ENCODE measurements at places on chromosomes 2 and 18.
A peak's percentile ranks its signal among the peaks of the same experiment; 100 is the strongest.

DNA sequence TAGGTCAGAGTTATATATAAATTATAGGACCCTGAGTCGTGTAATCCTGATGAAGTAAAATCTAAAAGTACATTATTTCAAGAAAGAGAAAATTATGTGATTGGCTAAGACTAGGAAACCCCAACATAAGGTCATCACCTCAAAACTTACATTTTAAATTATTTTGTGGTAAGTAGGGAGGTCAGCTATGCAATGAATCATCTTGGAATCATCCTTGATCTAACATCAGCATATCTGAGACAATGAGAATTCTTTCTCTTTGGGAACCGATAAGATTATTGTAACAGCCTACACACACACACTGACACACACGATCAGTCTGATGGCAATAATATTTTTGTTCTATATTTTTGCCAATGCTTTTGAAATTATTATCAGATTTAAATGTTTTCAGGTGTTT lies 904.8 kb upstream of the CHAC2 start:
- no peak for DNase-seq

DNA sequence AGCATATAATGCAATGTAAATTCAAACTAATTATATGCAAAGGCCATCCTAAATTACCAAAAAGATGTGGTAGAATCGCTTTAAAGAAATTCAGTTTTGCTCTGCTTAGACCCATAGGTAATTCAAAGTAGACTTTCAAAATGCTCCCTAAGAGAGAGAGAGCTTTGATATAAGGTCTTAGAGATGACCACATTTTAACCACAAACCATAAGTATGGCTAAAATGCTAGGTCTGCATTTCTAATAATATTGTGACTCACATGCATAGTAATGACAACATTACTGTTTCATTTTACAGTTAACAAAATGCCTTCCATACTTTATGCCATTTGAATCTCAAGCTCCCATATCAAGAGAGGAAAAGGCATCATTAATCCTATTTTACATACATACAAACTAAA lies 144.5 kb downstream of the RAD51AP2 start:
- DNase-seq: no peak

DNA sequence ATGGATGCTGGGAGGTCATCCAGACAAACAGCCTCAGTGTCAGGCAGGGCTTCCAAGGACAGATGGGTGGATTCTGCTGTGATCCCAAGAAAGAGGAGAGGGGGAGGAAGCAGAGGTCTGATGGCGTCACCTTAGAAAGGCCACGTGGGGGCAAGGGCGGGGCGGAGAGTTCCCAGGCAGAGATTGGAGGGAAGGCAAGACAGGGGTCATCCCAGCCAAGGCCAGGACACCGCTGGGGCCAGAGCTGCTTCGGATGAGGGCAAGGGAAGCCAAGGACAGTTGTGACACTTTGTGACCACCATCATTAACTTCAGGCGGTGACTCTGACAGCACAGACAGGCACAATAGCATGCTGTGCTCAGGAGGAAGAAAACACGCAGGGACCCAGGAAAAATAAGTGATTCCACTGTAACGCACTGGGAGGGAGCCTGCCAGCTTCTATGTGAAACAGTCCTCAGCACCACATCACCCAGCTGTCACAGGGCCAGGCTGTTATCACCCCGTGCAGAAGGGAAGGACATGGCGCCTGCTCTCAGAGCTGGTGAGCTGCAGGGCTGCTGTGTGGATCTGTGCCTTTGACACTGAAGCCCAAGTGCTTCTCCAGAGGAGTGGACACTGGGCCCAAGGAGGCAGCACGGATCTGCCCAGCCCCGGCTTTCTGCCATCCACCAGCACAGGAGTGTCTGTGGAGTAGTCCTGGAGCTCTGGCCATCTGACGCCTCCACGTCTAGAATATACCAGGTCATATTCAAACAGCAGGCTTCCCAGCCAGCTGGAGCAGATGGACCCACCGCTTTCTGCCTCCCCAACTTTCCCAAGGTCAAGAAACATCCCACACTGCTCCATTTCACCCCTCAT lies 204.1 kb downstream of the NDUFA10 start:
- no peak for DNase-seq

DNA sequence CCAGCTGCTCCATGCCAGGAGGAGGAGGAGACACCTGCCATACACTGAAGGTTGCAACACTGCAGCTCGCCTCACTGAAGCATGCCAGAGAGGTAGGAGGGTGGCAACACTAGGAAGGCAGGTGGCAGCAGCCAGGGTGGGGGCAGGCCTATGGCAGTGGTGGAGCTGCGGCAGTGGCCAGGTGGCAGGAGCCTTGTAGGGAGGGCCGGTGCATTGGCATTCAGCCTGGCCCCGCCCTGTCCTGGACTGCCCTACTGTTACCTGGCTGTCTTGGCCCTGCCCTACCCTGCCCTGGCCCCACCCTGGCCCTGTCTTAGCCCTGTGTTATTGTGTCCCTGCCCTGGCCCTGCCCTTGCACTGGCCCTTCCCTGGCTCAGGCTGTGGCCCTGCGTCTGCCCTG lies 7.4 kb upstream of the ANKRD62 start:
- no peak for DNase-seq

GRCh38 chr2:3182848-3183247 lies 194.8 kb downstream of the EIPR1 start:
- no peak for DNase-seq

- DNase-seq: no peak
Measured at GRCh38 chr2:183950673-183951072, 647.7 kb upstream of the ZNF804A start.

DNA sequence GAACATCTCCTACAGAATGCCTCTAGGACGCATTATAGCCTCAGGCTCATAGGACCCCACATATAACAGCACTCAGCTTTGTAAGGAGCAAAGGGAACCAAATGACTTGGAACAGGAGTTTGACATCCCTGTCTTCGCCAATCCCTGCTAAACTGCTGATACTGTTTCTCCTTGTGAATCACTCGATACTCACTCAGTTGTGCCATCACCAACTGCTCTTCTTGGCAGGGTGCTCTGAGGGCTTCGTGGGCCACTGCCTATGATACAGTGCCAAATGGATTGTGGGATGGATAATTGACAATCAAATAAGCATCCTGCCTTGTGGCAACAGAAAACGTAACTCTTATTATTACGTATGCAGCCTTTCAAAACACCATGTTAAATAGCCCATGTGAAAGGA lies 396.3 kb downstream of the RIT2 start:
- DNase-seq: no peak

- DNase-seq: no peak
Measured at GRCh38 chr18:48956356-48956755, 5.6 kb upstream of the SMAD7 start.

- DNase-seq: no peak
Measured at GRCh38 chr2:181364492-181365170, 92.6 kb upstream of the ITGA4 start.

DNA sequence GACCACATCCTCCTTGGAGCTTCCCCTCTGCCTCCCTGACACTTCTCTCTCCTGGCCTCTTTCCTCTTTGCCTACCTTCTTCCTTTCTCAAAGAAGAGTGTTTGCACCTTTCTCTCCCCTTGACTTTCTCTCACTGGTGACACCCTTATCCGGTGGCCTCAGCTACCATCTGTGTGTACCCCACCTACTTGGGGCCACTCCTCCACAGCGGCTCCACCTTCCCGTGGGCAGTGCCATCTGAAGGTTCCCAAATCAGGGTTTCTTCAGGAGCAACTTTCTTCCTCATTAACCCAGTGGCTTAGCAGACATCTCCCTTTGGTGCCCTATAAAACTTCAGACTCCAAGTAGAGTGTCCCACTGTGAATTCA lies 5.3 kb upstream of the NCL start:
- no peak for DNase-seq

- no peak for DNase-seq
Measured at GRCh38 chr2:141630407-141630930, 500.3 kb downstream of the LRP1B start.

DNA sequence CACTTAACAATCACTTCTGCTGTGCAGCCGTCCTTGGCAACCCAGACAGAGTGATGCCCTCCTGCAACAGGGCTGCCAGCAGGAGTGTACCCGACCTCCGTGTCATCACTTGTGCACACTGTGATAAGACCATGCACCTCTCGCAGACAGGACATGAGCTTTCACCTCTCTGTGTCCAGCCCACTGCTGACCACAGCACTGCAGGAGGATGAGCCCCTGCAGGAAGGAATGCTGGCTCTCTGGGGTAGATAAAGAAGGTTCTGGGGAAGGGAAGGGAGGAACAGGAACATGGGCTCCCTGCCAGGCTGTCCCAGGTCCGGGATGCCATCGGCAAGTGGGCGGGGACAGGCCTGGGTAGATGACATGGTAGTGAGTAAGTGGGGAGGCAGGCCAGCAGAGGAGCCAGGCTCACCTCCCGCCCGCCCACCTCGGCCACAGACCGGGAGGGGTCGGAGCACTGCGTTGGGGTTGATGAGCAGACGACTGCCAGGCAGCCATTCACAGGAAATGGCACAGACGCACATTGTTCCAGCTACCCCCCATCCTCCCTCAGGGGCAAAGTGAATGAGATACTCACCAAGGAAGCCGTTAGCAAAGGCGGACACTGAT lies 18.6 kb upstream of the COL6A3 start:
- no peak for DNase-seq

DNA sequence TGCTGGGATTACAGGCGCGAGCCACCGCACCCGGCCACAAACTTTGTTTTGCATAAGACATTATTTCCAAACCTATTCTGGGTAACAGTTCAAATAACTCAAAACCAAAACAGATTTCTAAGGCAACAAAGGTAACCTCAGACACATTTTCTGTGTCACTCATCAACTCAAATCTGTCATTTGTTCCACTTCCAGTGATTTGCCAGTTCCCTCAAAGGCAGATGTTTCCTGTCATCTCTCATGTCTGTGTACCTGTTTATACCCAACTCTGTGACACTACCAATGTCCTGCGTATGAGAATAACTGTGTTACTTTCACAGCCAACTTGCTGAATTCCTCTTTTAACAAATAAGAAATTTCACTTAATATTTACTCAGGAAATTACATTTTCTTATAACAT lies 54.4 kb downstream of the SCN3A start:
- DNase-seq: no peak

- DNase-seq: no peak
Measured at GRCh38 chr2:7471185-7471584, 554.0 kb downstream of the RNF144A start.

DNA sequence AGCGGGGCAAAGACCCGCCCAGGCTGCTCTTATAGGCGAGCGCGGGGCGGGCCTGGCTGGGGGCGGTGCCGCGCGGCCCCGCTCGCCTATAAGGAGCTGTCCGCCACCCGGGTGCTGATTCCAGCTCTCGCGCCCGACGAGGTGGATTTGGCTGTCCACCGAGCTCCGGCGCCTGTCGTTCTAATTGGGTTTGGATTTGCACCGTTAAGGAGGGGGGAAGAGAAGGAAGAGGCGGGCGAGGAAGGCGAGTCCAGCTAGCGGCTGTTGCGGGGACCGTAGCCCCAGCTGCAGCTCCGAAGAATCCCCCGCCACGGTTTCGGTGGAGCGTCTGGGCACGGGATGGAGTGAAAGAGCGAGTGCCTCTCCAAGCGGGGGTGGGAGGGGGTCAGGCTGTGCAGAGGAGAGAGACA lies at the start of gene CNTNAP5:
TSS of gene CNTNAP5 (plus strand) at position 117 of the 410 bp plus-strand sequence. CDS start 364 bp downstream, outside the sequence.
- DNase-seq: peak; percentile 84

- DNase-seq: no peak
Measured at GRCh38 chr2:184304006-184304405, 294.3 kb upstream of the ZNF804A start.

DNA sequence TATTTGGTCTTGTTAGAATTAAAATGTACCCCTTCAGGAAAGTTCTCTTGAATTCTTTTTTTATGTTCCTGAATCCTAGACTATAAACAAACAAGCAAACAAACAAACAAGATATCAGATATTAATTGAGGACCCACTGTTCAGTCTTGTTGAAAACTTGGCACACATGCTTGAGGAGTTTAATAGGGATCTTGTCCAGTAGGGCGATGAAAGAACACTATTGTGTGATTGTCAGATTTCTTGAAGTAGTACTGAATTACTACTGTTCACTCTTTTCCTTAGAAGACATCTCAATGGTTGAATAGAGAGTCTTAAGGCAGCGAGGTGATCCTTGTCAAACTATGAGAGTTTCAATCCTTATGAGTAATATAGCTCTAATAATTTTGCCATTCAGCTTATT lies 130.2 kb downstream of the PTPRM start:
- no peak for DNase-seq

DNA sequence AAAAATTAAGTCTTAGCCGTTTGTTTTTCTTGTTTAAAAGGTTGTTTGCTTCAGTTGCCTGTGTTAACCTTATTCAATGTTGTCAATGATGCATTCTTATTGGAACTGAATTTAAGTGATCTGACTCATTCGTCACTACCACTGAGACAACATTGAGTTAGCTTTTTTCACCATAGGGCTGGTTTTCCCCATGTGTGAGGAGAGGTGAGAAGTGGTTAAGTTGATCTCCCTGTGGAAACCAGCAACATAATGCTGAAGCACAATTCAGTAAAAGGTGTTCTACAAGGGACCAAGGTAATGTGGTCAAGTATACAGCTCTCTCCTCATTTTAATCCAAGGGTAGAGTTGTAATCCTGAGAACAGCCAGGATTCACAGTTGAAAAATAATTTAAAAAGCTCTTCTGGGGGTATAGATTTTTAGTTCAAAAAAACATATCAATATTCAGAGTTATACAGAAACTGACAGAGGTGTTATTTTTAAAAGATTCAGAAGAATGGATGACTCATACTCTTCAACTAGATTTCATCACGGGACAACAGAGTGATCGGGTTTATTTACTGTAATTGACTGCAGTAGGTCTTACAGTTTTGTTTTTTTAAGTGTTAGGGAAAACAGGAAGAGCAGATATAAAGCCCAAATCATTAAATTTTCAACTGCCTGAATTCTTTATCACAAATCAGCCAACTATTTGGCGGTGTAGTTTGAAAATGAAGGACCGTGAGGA lies 12.6 kb downstream of the NOP58 start:
- no peak for DNase-seq

- DNase-seq: peak; percentile 16
Measured at GRCh38 chr18:46338766-46339165, 234.6 kb downstream of the HAUS1 start.

- no peak for DNase-seq
Measured at GRCh38 chr18:9669016-9669415, 39.1 kb upstream of the RAB31 start.

DNA sequence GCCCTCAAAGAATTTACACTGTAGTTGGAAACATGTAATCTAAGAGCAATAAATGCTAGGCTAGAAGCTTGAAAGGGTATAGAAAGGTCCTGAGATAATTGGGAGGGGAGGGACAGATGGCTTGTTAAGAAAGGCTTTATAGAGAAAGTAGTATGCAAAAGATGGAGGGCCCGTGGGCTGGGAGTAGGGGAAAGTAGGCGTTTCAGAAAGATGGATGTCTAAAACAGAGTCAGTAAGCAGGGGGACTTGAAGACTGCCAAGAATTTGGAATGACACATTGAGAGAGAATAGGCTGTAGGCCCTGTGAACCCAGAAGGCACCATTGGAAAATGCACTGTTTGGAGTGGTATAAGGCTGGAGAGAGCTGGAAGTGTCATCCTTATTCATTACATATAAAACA lies 822 bp downstream of the PSMG2 start:
- DNase-seq: no peak

- DNase-seq: no peak
Measured at GRCh38 chr2:105806996-105807395, 62.3 kb downstream of the NCK2 start.

GRCh38 chr18:44411262-44411905 lies 269.3 kb upstream of the SETBP1 start:
- DNase-seq: no peak

All from neural crest cell (in vitro differentiated cells).